Dermis lymphatic vessel endothelial cell (primary cell): ENCODE measurements at places on chromosomes 11 and 22. TPM values are rescaled to one million over a fixed set of nuclear protein-coding genes. Genes with fewer than 3 reads are reported as not detected.

FADS1 gene
- 18.4 and 29.9 TPM in 2 replicates for total RNA-seq

PSMA1 gene
- 155 and 189 TPM in 2 replicates for total RNA-seq

OR51B5 gene
- total RNA-seq: 0.09 TPM in 1 of 2 replicates, not detected in the other

OR4D5 gene
- not detected in 2 replicates for total RNA-seq

LAYN gene
- 146 and 171 TPM in 2 replicates for total RNA-seq

BDNF gene
- total RNA-seq: under 0.01 and 0.33 TPM in 2 replicates

LUZP2 gene
- not detected in 2 replicates for total RNA-seq

WNT11 gene
- total RNA-seq: 0.09 and 0.22 TPM in 2 replicates

PGA5 gene
- total RNA-seq: not detected in 2 replicates

OR52E2 gene
- total RNA-seq: not detected in 2 replicates

OR2AG1 gene
- not detected in 2 replicates for total RNA-seq

POU2AF1 gene
- not detected in 2 replicates for total RNA-seq
